Stimulated activated CD8-positive, alpha-beta memory T cell treated with anti-CD3 and anti-CD28 coated beads, Interleukin-2, amount 100 ng/mL, for 48 hours (primary cell): ENCODE measurements at places on chromosomes 12 and 14.

DNA sequence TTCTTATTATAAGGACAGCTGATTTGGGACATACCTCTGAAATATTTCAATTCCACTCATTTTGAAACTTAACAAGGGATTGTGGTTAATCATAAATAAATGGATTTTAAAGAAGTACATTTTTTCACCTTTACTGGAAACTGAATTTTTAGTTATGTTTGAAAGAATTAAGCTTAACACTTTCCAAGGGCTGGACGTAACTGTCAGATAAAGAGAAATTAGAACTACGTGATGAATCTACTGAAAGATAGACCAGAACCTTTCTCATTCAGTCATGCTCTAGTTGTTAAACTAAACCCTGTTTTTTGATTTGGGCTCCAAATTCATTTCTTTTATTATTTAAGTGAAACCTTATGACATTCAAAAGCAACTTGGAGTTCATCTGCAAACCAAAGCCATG, 1892.1 kb upstream of the SEL1L start:
- DNase-seq, result no peak

DNA sequence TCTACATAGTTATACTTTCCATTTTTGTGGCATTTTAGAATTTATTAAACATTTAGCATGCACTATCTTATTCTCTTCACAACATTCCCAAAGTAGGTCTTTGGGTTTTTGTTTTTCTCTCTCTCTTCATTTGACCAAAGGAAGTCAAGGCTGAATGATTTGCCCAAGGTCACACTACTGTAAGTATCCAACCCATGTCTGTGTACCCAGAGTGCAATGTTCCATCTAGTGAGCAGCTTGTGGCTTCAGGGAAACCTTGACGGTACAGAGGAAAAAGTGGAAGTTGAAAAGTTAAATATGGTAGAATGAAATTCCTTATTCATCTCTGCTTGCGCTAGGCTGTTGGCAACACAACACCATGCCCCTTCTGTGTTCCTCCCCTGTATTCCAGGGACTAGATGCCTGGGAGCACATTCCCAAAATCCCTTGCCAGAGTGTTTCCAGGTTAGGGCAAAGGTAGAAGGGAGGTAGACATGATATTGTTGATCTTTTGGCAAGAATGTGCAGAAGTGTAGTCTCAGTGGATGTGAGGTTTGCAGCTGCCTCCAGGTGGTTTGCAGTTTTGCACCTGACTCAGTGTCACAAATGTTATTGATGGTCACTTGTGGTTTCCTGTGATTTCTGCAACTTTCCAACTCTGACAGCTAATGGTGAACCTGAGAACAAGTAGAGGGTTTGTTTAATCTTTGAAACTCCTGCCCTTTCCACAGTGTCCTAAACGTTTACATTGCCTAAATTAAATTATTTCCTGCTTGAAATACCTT, 196.7 kb downstream of the RMST start:
- no peak for DNase-seq

DNA sequence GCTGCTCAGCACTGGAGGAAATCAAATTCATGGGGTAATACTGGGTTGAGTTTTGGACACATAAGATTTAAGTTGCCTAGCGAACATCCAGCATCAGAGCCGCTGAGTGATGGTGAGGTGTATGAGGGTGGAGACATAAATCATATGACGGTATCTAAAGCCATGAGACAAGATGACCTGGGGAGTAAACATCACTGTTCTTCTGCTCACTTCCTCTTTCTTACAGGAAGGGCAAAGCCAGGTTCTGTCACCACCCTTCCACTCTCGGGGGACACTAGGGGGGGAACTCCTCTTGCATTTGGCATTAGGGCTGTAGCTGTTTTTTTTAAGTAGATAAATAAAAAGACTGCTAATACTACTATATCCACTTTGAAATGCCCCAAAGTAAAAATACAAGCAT, 24.0 kb downstream of the PRDM4 start:
- no peak for DNase-seq

GRCh38 chr14:103735022-103735421, 19.4 kb downstream of the ZFYVE21 start:
- DNase-seq, result no peak

GRCh38 chr12:101570047-101570446, 24.7 kb upstream of the MYBPC1 start:
- DNase-seq, result no peak

- no peak for DNase-seq
Observed at GRCh38 chr12:87802721-87803011, 226.5 kb downstream of the C12orf50 start.

GRCh38 chr12:118126119-118126757, 9.7 kb upstream of the PEBP1 start:
- no peak for DNase-seq

DNA sequence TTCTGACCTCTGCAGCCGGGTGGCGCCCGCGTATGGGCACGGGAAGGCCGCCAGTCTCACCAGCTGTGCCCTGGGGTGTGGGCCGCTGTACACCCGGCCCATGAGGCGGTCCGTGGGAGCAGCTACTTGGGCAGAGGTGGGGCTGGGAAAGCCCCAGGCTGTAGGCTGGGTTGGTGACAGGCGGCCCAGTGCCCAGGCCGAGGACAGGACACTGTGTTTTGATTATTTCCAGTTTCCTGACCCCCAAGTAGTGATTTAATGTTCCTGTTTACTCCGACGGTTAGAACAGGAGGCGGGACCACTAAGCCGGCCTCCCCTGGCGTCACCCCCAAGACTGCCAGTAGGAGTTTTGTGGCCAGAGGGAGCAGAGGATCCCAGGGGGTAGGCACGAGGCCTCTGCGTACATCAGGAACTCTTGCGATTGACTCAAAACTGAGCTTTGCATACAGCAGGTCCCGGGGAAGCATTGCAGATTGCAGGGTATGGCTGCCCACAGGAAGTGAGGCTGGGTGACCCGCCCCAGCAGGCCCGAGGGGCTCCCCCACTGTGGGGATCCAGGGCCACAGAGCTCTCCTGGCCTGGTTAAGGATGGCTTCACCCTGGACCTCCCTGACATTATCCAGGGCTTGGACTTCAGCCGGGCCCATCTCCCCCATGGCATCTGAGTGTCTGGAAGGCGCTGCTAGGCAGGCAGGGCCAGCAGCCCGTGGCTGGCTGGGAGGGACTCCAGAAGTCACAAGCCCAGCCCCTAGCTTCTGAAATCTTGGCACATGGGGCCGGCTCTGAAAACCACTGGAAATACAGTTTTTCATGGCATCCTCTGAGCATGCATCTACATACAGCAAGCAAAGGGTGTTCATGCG, 42.5 kb upstream of the DIO3 start:
- no peak for DNase-seq

DNA sequence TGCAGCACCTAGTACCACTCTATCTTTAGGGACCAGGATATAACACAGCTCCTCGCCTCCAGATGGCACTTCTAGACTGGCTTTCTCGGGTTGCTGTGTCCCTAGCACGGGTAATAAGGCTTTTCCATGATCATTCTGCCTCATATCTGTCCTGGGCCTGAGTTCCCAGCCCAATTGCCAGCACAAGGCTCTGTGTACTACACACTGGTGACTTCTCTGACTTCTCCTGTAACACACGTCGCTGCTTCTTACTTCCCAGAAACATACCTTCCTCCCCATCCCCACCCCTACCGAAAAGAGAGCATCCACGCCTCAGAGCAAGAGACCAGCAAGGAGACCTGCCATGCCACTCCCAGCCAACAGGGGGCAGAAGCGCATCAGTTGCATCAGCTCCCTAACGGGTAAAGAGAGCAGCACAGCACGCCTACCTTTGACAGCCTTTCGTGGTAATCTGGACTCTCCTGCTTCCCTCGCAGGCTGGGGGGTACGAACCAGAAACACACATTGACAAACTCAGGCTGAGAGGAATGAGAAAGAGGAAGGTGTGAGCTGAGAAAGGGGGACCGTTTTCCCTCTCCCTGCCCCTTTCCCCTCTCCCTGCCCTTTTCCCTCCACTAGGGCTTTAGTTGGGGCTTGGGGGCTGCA, 21.2 kb upstream of the ZNF740 start:
- DNase-seq, result peak; percentile 77

GRCh38 chr14:93857081-93857480, 68.8 kb upstream of the PRIMA1 start:
- no peak for DNase-seq

- DNase-seq, result no peak
Observed at GRCh38 chr12:123934829-123935228, 37.8 kb downstream of the CCDC92 start.
